ENCODE measurements at places on chromosomes 16 and 17. TPM values are rescaled to one million over a fixed set of nuclear protein-coding genes. Genes with fewer than 3 reads are reported as not detected.

DNA sequence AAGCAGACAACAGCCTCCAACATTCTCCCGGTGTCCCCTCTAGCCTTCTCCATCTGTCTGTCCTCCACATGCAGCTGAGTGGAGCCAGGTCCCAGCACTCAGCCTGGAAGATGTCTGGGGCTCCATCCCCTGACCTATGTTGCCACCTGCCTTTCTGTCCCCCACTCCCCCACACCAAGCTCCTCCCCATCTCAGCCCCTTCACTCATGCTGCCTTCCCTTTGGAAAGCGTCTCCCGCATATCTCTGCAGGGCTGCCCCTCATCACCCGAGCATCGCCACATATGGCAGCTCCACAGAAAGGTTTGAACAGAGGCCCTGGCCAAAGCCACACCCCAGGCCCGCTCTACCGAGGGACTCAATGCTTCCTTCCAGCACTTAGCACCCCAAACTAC lies 24.2 kb downstream of the NSMCE1 start:
- DNase-seq = no peak
- no peaks in the 10 kb centered on the region for H3K27me3 ChIP-seq
- no peak overlapping the region for H3K4me3 ChIP-seq

DNA sequence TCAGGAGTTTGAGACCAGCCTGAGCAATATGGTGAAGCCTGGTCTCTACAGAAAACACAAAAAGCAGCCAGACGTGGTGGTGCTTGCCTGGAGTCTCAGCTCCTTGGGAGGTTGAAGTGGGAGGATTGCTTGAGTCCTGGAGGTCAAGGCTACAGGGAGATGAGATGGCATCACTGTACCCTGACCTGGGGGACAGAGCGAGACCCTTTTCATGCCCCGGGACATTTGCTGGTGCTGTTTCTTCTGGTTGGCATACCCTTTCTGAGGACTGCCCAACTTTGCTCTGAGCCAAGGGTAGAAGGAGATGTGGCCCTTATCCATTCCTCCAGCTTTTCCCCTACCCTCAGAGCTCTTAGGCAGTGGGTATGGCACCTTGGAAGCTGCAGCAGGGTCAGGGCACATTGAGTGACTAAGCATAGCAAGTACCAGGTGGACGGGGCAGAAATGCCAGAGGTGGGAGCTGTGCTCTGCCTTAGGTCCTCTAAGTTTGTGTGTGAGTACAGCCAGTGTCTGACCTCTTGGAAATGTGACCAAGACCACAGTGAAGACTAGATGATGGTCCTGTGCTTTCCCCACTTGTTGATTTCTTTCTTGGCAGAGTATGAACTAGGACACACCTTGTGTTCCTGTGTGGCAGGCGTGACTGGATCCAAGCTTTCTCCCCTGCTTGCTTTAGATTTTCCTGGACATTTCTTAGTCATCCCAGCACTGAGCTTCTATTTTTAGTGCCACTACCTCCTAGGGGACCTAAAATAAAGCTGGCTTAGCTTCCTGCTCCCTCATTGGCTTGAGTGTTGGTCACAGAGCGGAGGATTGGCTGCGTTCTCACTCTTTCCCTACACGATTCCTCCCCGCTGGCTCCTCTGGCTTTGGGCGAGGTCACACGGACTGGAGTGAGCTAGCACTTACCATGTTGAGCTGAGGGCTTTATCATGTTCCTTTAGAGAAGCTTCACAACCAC lies 9.9 kb upstream of the EDC4 start:
- no peaks in the 10 kb centered on the region for H3K36me3 ChIP-seq
- no peaks in the 10 kb centered on the region for H3K27me3 ChIP-seq
- H3K4me1 ChIP-seq = peaks cover 33% of the 10 kb centered on the region
- DNase-seq = no peak
- no peak overlapping the region for H3K4me3 ChIP-seq

DNA sequence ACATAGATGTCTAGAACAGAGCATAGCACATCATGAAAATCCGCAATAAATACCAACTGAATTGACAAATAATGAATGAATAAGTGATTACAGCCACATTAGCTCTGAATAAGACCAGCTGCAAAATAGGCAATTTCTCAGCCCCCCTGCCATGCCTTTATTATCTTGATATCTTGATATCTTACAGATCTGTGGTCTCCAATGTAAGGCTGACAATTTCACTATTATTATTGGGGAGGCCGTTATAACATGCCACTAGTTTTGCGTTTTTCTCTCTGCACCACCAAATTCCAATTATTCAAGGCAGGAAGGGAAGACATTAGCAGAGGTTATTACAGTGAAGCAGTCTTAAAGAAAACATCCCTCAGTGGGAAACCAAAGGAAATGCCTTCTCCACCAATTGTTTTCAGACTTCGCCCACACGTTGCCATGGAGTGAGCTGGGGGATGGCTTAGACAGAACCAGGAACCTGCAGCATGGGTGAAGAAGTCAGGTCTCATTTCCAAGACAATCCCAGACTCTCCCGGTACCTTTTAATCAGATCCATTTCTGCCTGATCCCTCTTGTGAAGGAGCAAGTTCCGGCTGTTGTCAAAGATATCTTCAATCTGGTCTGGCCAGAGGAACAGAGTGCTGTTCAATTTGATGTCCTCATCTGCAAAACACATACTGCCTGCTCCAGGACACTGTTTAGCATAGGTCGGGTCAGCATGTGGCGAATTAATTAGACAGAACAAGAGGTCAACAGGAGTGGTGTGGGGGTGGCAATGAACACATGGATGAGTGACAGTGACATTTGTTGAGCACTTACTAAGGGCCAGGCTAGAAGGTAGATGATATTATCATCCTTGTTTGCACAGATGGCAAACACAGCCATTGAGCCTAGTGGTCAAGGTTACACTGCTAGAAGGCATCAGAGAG lies 46.4 kb downstream of the DNAH3 start:
- DNase-seq = no peak
- no peak overlapping the region for H3K4me3 ChIP-seq
- no peaks in the 10 kb centered on the region for H3K36me3 ChIP-seq
- no peak overlapping the region for H3K27ac ChIP-seq

The FAM83G gene
- polyA plus RNA-seq = 3.5 TPM

GRCh38 chr16:75491876-75492275 lies 3.4 kb downstream of the CHST6 start:
- no peaks in the 10 kb centered on the region for H3K27me3 ChIP-seq
- DNase-seq = no peak
- H3K36me3 ChIP-seq = no peaks in the 10 kb centered on the region
- peaks cover 2% of the 10 kb centered on the region for H3K4me1 ChIP-seq
- H3K4me3 ChIP-seq = no peak overlapping the region

The MMP28 gene
- polyA plus RNA-seq = 8.4 TPM

DNA sequence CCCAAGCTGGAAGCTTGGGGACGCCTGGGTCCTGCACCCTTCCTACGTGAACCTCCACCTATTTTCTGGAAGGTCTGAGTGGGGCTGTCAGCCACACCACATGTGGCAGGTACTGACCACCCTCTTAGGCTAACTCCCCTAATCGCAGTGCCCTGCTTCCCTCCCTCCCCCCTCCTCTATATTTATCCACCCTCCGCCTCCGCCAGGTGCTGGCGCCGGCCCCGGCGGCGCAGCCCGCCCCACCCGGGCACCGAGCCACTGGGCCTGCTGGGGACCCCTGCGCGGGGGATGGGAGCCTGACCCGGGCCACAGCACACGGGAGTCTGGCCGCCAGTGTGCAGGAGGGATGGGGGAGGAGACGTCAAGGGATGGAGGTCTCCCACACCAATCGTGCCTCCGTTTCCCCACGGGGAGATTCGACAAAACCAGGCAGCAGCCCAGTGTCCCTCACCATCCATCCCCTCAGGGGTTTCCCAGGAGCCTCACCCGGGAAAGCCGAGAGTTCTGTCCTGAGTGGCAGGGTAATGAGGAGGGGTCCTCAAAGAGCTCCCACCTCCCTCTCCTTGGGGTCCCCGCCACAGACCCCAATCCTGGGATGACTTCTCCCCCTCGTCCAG lies 1.3 kb downstream of the PLEKHH3 start:
- peak overlapping the region; percentile 80 for H3K27ac ChIP-seq
- no peak for DNase-seq
- H3K4me1 ChIP-seq = peaks cover 77% of the 10 kb centered on the region
- H3K27me3 ChIP-seq = no peaks in the 10 kb centered on the region
- H3K4me3 ChIP-seq = peak overlapping the region; percentile 90

The TLCD2 gene
- polyA plus RNA-seq = 9.5 TPM

The PNMT gene
- 2.3 TPM for polyA plus RNA-seq

The CNTD1 gene
- polyA plus RNA-seq = 3.0 TPM

The USP22 gene
- 200 TPM for polyA plus RNA-seq

GRCh38 chr17:64129515-64129764 lies 504 bp downstream of the ERN1 start:
- peaks cover 52% of the 10 kb centered on the region for H3K4me1 ChIP-seq
- H3K4me3 ChIP-seq = peak overlapping the region; percentile 69
- peak overlapping the region; percentile 96 for H3K27ac ChIP-seq
- no peaks in the 10 kb centered on the region for H3K27me3 ChIP-seq

DNA sequence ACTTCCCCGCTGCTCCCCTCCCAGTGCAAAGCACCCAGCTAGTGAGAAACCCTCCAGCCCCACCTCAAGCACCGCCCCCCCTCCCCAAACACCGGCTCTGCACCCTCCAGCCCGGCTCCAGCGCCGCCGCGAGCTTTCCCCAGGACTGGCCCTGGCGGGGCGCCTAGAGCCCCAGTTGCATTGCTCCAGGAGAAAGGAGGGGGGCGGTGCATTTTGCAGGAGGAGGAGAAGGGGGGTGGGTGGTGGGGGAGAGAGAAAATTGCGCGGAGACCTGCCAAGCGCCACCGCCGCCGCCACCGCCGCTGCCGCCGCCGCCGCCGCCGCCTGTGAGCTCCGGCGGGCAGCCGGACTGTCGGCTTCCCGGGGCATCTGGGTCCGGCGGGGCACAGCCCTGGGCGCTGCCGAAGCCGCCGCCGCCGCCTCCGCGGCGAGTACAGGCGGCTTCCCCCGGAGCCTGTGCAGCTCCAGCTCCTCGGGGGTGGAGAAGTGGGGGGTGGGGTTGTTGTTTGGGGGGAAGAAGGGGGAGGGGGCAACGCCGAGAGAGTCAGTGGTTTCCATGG lies 333 bp upstream of the NOG start:
- H3K27ac ChIP-seq = peak overlapping the region; percentile 58
- H3K4me3 ChIP-seq = peak overlapping the region; percentile 47
- peaks cover 96% of the 10 kb centered on the region for H3K27me3 ChIP-seq

DNA sequence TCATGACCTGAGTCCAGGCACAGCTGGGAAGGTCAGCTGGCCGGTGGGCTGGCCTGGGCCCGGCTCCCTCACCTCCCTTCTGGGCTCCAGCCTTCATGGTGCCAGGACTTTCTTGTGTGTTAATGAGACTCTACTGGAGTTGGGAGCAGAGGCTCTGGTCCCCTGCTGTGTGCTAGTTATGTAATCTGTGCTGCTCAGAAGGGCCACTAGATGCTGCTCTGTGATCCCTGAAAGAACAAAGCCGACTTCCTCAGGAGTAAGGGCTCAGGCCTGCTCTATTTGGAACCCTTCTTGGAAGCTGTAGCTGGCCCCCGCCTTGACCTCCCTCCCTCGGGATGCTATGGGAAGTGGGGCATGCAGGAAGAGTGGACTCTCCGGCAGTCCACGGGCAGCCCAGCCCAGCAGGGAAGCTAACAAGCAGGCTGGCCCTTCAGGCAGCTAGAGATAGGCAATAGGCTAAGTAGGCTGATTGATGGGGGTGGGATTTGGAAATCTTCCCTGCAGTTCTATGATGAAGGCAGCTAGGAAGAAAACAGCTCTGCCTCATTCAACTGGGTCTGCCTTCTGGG lies 3.3 kb upstream of the CDK5R1 start:
- no peaks in the 10 kb centered on the region for H3K27me3 ChIP-seq
- no peak overlapping the region for H3K4me3 ChIP-seq
- no peak for DNase-seq
- peaks cover 18% of the 10 kb centered on the region for H3K4me1 ChIP-seq

- H3K36me3 ChIP-seq = peaks cover 67% of the 10 kb centered on the region
- no peaks in the 10 kb centered on the region for H3K27me3 ChIP-seq
- no peak for DNase-seq
- H3K4me3 ChIP-seq = no peak overlapping the region
- H3K4me1 ChIP-seq = no peaks in the 10 kb centered on the region
These were observed 35.5 kb downstream of the CLUAP1 start for GRCh38 chr16:3536271-3536731.

- H3K36me3 ChIP-seq = no peaks in the 10 kb centered on the region
- H3K4me3 ChIP-seq = no peak overlapping the region
- H3K27me3 ChIP-seq = peaks cover 50% of the 10 kb centered on the region
- no peak overlapping the region for H3K27ac ChIP-seq
- DNase-seq = no peak
These were observed 148.0 kb downstream of the FOXL1 start for GRCh38 chr16:86726340-86726739.

DNA sequence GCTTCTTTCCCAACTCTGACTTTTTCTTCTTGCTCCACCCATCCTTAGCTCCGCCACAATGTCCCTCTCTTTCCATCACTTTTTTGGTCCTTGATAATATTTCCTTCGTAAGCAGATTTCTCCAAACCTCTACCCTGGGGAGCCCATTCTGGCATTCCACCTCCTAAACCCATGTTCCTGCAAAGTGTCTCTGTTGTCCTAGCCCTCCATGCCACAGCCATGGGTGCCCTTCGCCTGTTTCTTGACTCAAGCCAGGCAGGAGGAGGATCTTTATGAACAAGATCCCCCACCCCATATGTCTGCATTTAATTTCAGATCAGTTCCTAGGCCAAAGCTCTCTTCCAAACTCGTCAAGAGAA lies 42.4 kb downstream of the GAS7 start:
- H3K36me3 ChIP-seq = no peaks in the 10 kb centered on the region
- H3K27ac ChIP-seq = peak overlapping the region; percentile 85
- H3K27me3 ChIP-seq = no peaks in the 10 kb centered on the region
- H3K4me1 ChIP-seq = peaks cover 52% of the 10 kb centered on the region
- no peak for DNase-seq

The BIRC5 gene
- 22.1 TPM for polyA plus RNA-seq

The MILR1 gene
- 2.6 TPM for polyA plus RNA-seq

GRCh38 chr17:64534187-64534586 lies 27.4 kb downstream of the CEP95 start:
- H3K36me3 ChIP-seq = peaks cover 99% of the 10 kb centered on the region
- no peak for DNase-seq
- no peak overlapping the region for H3K27ac ChIP-seq
- no peaks in the 10 kb centered on the region for H3K4me1 ChIP-seq

The KRTAP3-3 gene
- polyA plus RNA-seq = not detected

DNA sequence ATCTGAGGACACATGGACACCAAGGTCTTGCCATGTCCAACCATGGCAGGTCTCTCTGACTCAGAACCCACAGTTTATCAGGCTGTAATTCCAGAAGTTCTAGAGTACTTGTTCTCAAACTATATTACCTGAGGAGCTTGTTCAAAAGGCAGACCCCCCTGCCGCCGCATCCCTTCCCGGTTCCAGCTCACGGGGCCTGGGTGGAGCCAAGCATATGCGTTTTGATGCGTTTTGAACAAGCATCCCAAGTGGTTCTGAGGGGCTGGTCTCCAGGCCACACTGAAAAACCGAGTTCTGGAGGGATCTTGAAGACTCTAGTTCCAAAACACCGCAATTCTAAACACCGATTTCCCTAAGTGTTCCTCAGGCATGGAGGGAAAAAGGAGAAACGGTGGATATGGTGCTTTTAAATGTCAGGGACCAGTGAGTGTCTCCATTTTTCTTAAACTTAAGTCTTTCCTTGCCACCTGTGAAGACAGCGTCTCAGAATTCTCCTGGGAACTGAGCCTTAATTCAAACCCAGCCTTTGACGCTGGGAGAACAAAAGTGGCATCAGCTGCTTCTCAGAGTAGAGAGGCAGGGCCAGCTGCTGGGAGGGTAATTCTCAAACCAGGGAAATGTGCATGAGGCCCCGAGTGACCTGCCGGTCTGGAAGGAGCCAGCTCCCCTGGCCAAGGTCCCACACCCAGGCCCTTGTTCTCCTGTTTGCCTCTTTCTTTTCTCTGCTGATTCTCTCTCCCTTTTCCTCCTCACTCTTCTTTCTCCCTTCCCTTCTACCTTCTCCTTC lies 84.4 kb upstream of the PLCG2 start:
- H3K4me1 ChIP-seq = peaks cover 4% of the 10 kb centered on the region
- no peaks in the 10 kb centered on the region for H3K27me3 ChIP-seq
- H3K4me3 ChIP-seq = no peak overlapping the region
- no peak for DNase-seq

Data from left lung (tissue), 14 donors.